Right renal cortex interstitium (tissue), 3 donors: ENCODE measurements at places on chromosomes 12 and 14. TPM values are rescaled to one million over a fixed set of nuclear protein-coding genes. Genes with fewer than 3 reads are reported as not detected.

The LDHB gene
- polyA plus RNA-seq: 1,835 TPM

The HOXC4 gene
- 32.4 TPM for polyA plus RNA-seq

The KCNK10 gene
- polyA plus RNA-seq: 0.24 TPM

The GALNT16 gene
- 1.9 TPM for polyA plus RNA-seq

The TDRD9 gene
- 2.4 TPM for polyA plus RNA-seq

The ZC3H10 gene
- 6.1 TPM for polyA plus RNA-seq

The TMEM229B gene
- polyA plus RNA-seq: 3.4 TPM

The NOVA1 gene
- 28.1 TPM for polyA plus RNA-seq

The DYNLL1 gene
- polyA plus RNA-seq: 578 TPM

The OR6C2 gene
- not detected for polyA plus RNA-seq

DNA sequence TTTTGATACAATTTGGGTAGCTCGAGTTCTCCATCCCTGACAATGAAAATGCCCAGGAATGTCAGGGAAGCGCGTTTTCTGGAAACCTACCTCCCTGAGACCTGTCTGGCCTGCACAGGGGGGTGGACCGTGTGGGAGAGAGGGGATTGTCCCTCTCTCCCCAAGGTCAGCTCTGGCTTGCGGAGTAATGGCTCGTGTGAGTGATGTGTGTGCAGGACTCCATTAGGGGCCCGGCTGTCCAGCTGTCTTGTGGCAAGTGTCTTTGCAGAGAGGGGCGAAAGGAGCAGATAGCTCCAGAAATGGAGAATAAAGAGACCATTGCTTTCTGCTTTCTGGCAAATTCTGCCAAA lies 215.3 kb downstream of the CHST11 start:
- DNase-seq: no peak

DNA sequence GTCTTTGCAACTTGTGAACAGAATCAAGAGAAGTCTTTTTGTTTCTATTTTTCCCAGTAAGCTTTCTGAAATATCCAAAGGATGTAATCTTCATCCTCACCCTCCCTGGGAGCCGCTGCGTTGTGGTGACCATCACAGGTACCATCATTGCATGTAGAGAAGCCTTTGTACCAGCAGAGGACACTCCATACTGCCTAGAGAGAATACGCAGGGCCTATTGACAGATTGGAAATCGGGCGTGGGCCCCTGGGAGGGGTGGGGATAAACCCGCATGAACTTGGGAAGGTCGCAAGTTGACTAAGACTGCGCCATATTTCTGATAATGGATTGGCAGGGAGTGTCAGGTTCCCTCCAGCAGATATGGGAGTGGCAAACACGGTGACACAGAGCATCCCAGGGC lies 12.7 kb downstream of the KRT1 start:
- no peak for DNase-seq

- no peak for DNase-seq
These were observed 2.9 kb downstream of the CIPC start for GRCh38 chr14:77100961-77101360.

DNA sequence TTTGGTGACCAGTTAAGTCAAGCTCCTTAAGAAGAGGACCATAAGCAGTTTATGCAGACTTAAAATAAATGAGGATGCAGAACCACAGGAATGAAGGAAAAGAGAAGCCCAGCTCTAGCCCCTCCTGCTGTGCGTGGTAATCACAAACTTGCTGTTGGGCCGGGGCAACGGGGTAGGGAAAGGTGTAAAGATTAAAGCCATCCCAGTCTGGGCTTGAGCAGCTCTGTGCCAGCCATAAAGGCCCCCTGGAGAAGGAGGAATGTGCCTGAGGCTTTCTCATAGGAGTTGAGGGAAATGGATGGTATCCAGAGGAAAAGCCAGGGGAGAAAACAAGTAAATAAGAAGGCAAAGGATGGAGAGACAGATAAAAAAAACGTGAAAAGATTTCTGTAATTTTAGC lies 25.1 kb downstream of the TEP1 start:
- no peak for DNase-seq

DNA sequence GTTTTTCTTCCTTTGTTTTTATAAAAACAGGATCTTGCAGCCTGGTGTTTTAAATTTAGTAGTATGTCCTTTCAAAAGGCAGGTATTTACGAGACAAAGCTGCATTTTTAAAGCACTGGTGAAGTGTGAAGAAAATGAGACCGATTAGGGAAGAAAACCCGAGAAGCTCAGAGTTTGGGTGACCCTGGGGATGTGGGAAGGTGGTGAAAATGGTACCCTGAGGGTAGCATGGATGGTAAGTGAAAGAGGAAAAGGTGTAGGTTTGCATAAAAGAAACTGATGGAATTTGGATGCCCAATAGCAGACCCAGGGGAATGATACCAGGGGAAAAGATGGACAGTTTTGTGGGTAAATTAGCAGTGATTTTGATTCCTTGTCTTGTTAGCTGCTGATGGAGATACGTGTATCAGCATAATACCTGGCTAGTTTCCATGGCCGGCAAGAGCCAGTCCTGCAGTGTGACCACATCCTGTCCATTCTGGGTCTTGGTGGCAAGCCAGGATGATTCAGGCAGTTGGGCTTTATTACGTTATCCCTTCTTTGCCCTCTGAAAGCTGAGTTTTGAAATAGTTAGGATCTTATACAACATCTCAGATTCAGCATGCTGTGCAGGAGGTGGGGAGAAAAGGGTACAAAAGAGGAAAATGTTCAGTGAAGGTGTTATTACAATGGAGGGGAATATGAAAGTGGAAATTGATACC lies 8.9 kb downstream of the BICD1 start:
- DNase-seq: no peak

DNA sequence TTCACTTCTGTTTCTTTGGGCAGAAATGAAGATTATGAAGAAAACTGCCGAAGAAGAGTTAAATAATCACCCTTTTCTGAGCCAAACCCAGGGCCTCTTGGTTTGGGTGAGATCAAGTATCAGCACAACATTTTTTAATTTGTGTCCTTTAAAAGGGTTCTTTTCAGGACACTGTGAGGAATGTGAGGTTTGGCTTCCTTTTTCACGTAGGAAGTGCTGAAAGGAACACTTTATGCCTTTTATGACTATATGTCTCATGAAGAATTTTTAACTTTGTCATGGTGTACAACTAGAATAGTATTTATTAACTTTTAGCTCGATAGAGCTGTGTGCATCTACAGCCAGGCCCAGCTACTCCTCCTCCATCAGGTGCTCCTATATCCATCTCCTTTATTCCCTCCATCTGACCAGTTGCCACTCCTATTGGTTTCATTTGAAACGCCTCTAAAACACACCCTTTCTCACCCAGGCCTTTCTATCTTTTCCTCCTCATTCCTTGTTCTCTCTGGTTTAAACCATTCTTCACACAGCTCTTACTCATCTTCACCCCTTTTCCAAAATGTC lies 103.6 kb upstream of the LRIG3 start:
- DNase-seq: no peak

DNA sequence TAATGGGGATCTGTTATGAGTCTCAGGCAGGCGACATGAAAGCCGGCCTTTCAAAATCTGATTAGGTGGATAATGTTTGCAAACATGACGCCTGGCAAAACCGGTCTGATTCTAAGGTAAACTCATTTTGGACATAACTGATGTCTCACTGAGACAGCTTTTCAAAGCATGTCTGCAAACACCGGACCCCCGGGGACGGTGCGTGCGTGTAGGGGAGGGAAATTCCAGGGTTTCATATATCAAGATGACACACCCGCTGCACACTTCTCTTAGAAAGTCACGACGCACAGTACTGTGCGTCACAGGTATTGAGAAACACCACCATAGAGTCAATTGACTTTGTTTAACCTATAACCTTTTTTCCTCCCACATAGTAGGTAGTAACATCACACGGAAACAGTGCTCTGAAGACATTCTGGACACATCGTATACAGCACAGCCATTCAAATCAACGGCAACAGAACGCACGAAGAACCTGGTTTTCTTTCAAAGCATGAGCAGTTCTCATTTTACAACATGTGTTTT lies 43.9 kb upstream of the TESC start:
- no peak for DNase-seq

GRCh38 chr14:89504091-89504490 lies 87.1 kb upstream of the FOXN3 start:
- DNase-seq: no peak

- DNase-seq: no peak
These were observed 386.2 kb downstream of the DIO2 start for GRCh38 chr14:79825046-79825521.

GRCh38 chr14:103594265-103594664 lies 31.5 kb downstream of the COA8 start:
- no peak for DNase-seq

- no peak for DNase-seq
These were observed 49.0 kb downstream of the RFX4 start for GRCh38 chr12:106631797-106632196.

GRCh38 chr12:8780389-8780788 lies 42.0 kb upstream of the A2ML1 start:
- DNase-seq: no peak

DNA sequence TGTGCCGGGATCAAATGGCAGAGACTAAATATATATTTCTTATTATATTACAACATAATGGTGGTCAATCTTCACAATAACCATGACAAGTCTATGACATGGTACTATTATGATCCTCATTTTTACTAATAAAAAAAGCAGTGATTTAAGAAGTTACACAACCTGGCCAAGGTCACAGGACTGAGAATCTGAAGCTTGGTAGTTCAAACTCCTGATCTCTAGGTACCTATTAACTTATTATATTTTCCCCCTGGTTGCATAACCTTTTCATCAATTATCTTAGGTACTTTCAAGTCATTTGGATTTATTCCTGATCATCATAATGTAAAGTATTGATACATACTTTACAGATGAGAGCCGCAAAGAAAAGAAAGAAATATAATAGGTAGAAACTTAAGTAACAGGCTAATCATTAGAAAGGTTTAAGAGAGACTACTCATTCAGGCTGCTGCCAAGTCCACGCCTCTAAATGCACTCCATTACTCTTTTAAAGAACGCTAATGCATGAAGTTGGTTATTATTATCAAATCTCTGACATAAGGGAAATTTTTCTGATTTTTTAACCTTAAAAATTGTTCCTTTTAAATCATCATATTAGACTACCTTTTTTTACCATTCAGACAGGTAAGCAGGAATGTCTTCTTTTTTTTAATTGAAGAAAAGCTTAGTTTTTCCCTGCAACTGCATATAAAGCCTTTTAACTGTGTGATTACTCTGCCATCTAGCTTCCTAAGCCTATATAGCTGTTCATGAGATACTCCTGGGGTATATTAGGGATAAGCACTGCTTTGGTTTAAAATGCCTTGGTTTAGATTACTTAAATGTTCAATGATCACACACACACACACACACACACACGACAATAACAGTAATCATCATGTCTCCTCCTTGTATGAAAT lies 35.6 kb downstream of the RPS29 start:
- DNase-seq: no peak

DNA sequence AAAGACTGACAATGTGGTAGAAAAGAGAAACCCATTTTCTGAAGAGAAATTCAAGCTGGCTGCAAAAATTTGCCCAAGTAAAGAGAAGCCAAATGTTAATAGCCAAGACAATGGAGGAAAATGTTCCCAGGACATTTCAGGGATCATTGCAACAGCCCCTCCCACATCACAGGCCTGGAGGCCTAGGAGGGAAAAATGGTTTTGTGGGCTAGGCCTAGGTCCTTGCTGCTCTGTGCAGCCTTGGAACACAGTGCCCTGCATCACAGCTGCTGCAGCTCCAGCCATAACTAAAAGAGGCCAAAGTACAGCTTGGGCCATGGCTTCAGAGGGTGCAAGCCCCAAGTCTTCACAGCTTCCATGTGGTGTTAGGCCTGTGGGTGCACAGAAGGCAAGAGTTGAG lies 332.4 kb upstream of the LRIG3 start:
- no peak for DNase-seq

- no peak for DNase-seq
These were observed 147.4 kb upstream of the EGLN3 start for GRCh38 chr14:34098045-34098984.

DNA sequence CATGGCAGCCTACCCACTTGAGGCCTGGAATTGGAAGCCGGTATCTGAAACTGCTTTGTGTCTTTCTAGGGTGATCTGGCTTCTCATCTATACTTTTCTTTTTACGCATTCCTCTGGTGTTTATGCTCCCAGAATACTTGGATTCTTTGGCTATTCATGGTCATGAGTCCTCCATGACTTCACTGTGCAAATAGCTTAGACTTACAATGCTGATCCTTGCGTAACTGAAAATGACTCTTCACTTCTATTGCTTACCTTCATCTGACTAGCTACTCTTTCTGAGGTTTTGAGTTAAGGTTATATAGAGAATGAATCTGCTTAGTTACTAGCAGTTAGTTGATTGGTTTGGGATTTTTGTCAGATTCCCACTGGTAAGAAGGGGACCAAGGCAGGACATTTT lies 121.7 kb upstream of the NOVA1 start:
- no peak for DNase-seq

DNA sequence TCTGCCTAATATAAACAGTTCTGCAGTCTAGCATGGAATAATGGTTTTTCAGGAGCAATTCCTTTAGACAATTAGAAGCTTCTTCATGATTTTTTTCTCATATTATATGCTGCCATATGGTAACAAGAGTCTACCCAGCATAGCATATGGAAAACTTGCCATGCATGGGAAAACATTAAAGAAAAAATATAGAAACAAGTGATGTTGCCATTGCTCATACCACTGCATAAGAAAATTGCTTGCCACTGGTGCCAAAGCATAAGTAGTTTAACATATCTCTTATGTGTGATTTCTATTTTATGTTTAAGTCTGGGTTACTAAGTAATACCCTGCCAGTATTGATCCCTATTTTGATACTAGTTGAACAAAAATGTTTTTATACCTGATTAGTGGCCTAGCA lies 171.2 kb downstream of the CCDC59 start:
- no peak for DNase-seq

GRCh38 chr14:36675581-36675980 lies 13.9 kb downstream of the PAX9 start:
- DNase-seq: no peak

DNA sequence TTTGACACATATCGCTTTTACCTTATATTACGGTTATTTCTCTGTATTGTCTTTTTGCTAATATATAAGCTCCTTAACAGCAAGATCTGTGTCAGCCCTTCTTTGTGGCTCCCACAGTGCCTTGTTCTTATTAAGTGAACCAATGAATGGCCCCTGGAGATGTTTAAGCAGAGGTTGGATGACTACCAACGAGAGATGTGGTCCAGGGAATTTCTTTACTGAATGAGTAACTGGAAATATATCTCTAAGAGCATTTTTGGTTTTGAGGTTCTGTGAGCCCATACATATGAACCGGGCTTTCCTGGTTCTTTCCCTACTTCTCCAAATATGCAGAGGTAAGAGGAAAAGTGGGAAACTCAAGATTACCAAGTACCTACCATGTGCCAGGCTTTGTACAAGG lies 23.5 kb downstream of the CALCOCO1 start:
- DNase-seq: no peak

- no peak for DNase-seq
These were observed 45.9 kb downstream of the LGMN start for GRCh38 chr14:92702441-92702918.

GRCh38 chr14:32201816-32202490 lies at the start of gene RNU6-7:
Gene RNU6-7 (plus strand): TSS chr14:32202045.
- peak; percentile 79 for DNase-seq

- no peak for DNase-seq
These were observed 291.8 kb downstream of the ERC1 start for GRCh38 chr12:1282670-1283315.

GRCh38 chr12:124603831-124604251 lies 36.4 kb upstream of the NCOR2 start:
- no peak for DNase-seq

- DNase-seq: no peak
These were observed 30.8 kb downstream of the GALNT4 start for GRCh38 chr12:89493670-89494302.
